Thoracic aorta (tissue), 2 donors: ENCODE measurements at places on chromosomes 7 and 10.

DNA sequence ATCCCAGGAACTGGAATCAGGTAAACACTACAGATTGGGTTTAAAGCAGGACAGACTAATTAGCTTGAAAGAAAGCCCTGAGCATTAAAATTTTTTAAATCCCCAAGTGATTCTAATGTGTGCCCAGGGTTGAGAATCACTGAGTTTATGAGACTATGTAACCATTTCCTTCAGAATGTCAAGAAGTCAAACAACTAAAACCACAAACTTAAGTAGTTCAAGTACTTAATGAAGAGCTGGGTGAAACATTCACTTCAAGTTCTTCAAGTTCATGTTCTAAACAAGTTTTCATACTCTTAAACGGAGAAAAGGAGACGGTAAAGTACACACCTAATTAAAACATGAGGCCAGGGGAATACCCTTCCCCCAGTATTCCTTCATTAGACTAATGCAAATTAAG, 28.2 kb upstream of the TLL2 start:
- DNase-seq, result no peak

DNA sequence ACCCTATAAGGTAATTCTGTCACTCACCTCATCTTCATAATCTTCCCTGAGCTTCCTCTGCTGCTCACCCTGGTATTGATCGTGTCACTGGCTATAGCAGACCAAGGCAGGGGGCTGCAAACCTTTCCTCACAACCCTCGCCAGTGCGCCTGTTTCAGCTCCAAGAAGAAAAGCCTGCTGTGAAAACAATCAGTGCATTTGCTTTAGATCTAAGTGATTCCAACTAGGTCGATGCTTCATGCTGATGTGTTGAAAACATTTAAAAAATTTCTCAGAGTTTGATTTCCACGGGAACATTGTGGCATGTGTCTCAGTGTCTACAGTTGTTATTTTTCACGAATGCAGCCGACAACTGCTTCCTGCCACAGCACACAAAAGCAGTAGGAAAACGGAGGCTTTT, 27.3 kb downstream of the POU6F2 start:
- no peak for DNase-seq

DNA sequence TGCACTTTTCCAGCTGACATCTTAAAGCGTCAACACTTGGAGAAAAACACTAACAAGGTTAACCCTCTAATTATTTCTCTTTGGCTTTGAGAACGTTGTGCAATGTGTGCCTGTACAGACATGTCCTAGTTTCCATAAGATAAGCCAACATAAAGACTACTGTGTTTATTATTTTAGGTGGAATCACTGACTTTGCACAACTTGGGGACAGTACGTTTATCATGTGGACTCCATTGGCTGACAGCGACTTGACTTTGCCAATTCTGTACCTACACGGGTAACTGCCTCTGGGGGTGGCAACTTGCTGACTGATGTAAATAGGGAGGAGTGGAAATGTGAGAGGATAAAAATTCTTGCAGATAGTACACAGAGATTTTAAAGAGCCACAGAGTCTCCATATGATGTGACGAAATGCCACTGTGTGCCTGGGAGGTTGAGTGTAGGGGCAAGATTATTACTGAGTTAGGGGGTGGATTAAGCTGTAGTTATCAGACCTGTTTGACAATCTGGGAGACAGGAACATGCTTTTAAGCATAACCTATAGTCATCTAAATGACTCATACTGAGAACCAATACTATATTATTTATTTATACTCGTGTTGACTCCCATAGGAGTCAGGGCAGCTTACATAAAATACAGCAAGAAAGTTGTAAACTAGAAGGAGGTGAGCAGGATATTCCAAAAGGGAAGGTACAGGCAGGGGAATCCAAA, 21.0 kb downstream of the SLC13A4 start:
- DNase-seq, result no peak

- no peak for DNase-seq
Measured at GRCh38 chr10:1190791-1191490, 134.8 kb downstream of the WDR37 start.

GRCh38 chr7:47186316-47186715, 395.6 kb downstream of the TNS3 start:
- DNase-seq, result no peak
